ENCODE measurements at places on chromosomes 12 and 14.

GRCh38 chr12:9745199-9745598 is 12.3 kb upstream of the CLECL1 start:
- DNase-seq: no peak

DNA sequence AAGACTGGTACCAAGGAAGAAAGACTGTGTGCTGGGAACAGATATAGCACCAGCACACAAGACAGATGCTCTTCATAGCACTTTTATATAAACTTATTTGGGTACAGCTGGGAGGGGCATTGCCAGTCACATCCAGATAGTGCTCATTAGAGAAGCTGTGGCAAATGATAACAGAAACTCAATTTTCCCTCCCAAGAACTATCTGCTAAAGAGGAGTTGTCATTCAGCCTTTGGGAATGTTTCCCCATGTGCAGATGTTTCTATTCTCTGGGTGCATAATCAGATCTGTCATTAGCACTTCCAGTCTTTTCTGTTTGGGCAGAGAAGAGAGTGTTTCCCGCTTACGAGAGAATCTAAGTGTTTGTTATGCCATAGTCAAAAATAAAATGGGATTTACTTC is 714.9 kb upstream of the MDGA2 start:
- no peak for DNase-seq

DNA sequence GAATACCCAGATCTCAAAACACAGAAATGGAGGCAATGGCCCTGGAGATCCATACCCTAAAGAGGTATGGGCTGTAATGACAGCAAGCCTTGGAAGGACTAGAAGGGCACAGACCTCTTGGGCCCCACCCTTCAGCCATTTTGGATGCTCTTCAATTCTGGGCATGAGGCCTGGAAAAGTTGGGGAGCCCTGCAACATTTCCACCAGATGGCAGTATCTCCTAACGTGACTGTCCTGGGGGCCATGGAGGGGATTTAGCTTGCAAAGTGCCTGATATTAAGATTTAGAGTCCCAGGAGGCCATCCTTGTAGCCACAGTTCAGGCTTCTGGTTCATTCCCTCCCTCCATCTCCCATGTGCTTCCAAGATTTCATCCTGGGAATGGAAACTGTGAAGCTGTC is 30.2 kb downstream of the KCNA5 start:
- no peak for DNase-seq

DNA sequence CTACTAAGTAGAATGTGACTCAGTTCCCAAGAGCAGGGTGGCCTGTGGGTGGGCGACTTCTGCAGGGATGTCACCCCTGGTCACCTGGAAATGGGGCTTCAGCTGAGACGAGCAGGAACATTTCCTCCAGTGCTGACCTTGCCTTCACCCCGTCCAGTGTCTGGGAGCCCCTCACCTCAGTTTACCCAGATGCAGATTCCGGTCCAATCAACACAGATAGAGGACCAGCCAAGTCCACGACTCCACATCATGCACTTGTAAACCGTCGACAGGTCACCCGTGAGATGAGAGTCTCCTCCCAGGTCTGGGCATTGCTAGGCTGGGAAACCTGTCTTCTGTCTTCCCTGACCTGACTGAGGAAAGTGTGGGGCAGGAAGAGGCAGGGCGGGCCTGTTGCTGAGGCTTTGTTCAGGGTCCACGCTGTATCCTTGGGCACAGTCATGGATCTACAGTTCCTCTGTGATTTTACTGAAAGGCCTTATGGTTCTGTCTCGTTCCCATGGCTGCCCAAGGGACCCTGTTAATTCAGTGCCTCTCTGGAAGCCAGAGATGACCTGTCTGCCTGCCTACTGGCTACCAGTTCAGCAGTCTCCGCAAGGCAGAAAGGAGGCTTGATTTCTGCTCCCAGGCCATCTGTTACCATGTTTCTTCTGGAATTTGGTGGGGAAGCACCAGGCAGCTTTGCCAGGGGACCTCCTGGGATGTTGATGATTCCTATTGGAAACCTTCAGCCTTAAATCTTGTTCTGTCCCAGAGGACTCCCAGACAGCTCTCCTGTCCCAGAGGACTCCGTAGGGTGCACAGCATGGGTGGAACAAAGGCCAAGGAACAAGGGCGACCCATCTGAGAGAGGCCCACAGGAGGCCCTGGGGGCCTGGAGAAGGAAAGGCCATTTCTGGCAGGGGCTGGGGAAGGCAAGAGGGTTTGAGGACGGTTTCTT is 288.5 kb upstream of the RTL1 start:
- no peak for DNase-seq

DNA sequence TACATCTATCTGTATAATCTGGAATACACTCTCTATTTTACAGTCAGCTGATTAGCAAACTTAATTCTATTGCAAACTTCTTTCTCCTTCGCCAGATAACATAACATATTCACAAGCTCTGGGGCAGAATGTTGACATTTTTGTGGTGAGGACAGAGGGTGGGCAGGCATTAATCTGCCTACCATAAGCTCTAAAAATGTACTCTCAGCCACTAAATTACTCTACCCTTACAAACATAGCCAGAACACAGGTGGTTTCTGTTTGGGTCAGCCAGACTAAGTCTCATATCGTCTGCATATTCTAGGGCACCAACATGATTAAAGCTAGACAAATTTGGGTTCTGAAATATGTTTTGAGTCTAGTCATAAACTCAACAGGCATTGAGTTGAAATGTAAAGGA is 90.1 kb downstream of the SLC6A15 start:
- DNase-seq: no peak

GRCh38 chr12:59372956-59373355 is 222.9 kb upstream of the SLC16A7 start:
- DNase-seq: no peak
